ENCODE measurements at places on chromosomes 3 and 15. TPM values are rescaled to one million over a fixed set of nuclear protein-coding genes. Genes with fewer than 3 reads are reported as not detected.
A peak's percentile ranks its signal among the peaks of the same experiment; 100 is the strongest.

The TUSC7 gene
- total RNA-seq = not detected

The LMCD1 gene
- total RNA-seq = 185 TPM

DNA sequence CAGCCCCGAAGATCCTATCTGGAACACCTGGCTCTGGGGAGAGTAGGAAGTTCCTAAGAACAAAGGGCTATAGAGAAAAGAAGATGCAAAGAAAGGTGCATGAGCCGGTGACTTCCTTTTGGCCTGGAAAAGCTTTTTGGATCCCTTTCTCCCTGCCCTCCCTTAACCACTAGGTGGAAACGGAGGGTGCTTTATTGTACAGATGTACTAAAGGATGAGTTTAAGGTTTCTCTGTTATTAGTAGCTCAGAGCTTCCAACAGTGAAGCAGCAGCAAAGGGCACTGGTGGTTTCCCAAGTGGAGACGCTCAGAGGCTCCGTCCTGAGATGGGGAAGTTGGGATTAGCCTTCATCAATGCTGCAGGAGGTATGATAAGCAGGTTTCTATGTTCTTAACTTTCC, 5.9 kb upstream of the ADGRG7 start:
- peak; percentile 43 for DNase-seq

- peak; percentile 85 for DNase-seq
These were observed 15.9 kb downstream of the MYZAP start for GRCh38 chr15:57607570-57608000.

DNA sequence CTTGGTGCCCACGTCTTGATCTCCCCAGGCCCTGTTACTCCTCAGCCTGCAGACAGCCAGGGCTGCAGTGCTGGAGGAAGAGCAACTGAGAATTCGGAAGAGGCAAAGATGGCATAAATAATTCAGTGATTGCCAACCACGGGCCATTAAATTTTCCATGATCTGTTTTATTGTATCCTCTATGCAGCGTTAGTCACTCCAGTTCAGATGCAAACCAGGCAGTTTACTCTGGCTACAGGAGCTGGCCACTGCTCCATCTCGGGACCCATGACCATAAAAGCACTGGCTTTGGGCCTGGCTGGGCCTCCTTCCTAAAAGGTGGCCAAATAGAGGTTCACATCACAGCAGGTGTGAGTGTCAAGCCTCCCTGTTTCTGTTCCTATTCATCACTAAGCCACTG, 137.6 kb upstream of the TLE3 start:
- DNase-seq = no peak

The PDE12 gene
- 15.9 TPM for total RNA-seq

The CPNE9 gene
- not detected for total RNA-seq
